ENCODE measurements at places on chromosomes 6 and 20. TPM values are rescaled to one million over a fixed set of nuclear protein-coding genes. Genes with fewer than 3 reads are reported as not detected.

DNA sequence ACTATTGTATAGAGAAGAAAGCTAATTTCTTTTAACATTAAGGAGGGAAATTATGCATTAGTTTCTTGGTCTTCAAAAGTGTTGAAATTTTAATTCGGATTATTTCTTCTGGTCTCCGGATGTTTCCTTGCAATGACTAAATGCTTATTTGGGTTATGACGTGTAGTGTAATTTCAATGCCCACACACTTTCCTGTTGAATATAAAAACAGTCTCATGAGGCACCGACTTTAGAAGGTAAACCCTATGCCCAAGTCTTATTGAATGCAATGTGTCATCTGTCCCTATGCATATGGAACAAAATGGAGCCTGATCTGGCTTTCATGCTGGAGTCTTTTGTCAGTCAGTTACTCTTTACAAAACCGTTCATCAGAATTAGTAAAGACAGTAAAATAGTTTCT is 17.7 kb downstream of the GJA1 start:
- no peak for DNase-seq

DNA sequence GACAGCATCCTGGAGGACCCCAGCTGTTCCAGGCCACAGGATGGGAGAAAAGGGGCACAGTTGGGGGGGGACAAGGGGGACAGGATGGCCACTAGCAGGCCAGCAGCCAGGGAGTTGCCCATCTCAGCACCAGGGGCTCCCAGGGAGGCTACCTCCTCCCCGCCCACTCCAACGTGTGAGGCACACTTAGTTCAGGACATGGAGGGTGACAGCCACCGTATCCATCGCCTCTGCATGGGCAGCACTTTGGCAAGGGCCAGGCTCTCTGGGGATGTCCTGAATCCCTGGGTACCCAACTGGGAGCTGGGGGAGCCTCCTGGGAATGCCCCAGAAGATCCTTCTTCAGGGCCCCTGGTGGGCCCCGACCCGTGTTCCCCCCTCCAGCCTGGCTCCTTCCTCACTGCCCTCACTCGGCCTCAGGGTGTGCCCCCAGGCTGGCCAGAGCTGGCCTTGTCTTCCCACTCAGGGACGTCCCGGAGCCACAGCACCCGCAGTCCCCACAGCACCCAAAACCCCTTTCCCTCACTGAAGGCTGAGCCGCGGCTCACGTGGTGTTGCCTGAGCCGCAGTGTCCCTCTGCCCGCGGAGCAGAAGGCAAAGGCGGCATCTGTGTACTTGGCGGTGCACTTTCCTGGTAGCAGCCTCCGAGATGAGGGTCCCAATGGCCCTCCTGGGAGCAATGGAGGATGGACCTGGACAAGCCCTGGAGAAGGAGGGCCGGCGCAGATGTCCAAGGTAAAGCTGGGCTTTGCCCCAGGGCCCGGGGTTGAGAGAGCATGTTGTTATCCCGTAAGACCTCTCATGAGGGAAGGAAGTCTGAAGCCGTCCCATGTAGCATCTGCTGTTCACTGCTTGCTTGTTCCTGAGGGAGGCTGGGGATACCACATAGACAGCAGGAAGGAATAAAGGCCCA is 30.7 kb downstream of the ZNF831 start:
- no peak for DNase-seq

DNA sequence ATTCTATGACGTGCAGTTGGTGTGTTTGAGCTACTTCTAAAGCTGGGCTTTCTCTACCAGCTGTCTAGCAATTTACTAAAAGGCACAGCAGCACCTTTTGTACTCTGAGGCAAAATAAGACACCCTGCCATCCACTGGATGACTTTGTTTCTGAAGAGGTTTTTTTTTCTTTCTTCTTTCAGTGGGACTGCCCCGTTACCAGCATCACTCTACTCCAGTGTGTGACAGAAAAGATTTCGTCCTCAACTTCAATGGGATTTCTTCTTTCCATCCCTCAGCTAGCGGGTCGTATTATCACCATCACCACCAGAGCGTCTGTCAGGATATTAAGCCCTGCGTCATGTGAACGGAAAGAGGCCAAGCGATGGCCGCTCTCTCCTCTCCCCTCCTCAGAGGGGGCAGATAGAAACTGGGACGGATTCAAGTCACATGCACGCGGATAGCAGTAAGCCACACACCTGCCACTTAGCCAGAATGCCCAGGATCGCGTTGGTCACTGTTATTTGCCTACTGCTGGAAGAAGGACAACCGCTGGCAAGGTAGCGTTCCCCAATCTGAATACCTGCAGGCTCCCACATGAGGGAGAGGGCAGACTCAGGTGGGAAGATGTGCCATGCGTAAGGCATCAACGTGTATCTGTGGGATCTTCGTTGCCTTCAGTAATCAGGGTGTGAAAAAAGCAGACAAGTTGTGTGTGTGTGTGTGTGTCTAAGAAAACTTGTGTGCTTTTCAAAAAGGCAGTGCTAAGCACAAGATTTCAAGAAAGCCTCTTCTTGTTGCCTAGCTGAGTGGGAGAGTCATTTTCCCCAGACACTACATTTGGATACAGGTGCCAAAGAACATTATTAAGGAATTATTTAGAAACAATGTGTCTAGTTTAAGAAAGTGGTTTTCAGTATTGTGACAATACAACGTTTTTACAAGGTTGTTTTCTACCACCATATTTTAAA is 5.4 kb downstream of the FOXF2 start:
- DNase-seq: peak; percentile 62

DNA sequence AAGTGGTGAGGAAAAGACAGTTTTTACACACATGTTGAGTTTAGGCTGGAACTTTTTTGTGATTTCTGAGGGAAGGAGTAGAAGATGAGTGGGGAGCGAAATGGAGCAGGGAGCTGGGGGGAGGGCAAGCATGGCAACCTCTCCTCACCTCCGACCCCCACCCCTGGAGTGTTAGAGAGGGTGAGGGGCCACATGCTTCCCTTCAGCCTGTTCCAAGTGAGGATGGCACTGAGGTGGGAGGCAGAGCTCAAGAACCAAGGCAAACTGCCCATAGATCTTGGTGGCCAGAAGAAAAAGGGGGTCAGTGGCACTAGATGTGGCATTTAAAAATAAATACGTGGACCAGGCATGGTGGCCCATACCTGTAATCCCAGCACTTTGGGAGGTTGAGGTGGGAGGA is 4.8 kb downstream of the TTBK1 start:
- no peak for DNase-seq

GRCh38 chr20:1894951-1895673 is at the start of gene SIRPA:
TSS of gene SIRPA (plus strand) at chr20:1895407. CDS start at chr20:1895448, 41 bp downstream.
- DNase-seq: peak; percentile 66

DNA sequence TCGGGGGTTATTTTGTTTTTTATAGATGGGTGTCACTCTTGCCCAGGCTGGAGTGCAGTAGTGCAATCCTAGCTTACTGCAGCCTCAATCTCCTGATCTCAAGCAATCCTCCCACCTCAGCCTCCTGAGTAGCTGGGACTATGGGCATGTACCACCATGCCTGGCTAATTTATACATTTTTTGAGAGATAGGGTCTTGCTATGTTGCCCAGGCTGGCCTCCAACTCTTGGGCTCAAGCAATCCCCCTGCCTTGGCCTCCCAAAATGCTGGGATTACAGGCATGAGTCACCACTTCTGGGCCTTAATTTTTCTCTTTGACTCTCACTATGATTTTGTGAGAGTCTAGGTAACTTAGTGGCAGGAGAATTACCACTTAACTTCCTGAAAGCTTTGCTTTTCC is 23.3 kb downstream of the AKAP12 start:
- no peak for DNase-seq

DNA sequence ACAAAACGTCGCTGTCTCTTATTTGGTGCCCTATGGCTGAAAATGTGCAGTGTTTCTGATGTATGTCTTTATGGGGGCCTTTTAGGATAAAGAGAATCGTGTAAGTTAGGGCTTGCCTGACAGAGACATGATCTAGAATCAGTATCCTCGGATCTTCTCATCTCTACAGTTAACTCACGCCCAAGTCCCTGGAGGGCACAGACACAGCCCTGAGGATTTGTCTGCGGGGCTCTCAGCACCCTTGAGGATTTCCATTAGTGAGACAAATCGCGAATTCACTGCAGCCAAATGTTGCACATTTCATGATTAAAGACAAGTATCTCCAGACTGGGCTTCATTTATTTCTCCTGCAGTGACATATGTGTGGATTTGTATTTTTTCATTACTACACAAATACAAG is 552.7 kb downstream of the C6orf118 start:
- no peak for DNase-seq

GRCh38 chr6:135329851-135330803 is 149.0 kb downstream of the MYB start:
- no peak for DNase-seq

DNA sequence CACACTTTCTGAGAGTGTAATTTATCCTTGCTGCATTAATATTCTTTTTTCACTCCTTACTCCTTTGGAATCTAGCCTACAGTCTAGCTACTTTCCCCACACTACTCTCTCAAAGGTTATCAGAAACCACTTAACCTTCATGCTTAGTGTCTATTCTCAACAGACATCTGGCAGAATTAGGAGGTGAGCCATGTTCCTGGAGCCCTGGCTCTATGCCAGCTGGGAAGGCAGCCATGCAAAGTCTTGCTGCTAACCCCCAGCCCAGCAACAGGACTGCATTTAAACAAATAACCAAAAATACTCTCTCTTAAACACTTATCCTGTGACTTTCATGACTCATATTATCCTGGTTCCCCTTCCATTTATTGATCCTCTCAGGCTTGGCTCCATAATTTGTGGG is 260.2 kb downstream of the BCKDHB start:
- DNase-seq: no peak

DNA sequence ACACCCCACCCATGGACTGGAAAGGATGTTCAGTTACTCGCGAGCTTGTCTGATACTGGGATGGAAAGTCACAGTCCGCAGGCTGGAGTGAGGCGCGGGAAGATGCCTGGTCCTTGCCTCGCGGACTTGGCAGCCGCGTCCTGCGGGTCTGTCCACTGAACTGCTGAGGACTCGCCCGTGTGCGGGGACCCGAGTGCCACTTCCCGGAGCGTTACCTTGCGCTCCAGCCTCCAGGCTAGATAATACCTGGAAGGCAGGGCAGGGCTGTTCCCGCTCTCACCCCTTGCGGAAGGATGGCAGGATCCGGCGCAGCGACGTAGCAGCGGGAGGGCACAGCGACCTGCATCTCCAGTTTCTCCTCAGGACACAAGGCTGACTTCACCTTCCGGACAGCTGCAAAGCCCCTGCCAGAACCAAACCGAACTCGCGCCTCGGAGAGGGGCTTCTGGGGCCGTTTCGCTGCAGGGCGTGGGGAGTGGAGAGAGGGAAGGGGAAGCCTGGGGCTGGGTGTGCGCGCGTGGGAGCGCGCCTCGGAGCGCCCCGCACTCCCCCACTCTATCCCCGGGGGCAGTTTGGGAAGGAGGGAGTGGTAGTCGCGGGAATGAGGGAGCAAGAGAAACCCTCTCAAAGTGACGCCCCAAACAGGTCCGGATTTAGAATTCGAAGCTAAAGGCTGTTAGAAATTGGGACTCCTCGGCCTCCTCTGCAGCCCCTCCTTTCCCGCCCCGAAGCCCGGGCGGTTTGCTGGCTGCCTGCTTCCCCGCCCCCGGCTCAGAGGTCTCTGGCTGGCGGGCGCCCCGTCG is at the start of gene KCNQ5:
KCNQ5 (plus strand) TSS at position 774 of the 803 bp plus-strand sequence.
- DNase-seq: peak; percentile 49

DNA sequence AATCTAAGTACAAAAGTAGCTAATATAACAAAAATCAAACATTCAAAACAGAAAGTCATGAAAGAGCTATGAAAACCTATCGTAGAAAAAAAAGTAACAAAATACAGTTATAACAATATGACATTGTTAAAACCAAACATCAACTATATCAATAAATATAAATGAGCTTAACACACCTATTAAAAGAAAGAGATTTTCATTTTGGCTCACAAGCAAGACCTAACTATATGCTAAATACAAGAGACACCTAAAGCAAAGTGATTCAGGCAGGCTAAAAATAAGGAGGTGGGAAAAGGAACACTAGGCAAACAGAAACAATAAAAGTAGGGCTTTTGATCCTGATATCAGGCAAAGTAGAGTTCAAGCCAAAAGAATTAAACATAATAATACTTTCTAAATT is 13.5 kb downstream of the ZNF322 start:
- no peak for DNase-seq

DNA sequence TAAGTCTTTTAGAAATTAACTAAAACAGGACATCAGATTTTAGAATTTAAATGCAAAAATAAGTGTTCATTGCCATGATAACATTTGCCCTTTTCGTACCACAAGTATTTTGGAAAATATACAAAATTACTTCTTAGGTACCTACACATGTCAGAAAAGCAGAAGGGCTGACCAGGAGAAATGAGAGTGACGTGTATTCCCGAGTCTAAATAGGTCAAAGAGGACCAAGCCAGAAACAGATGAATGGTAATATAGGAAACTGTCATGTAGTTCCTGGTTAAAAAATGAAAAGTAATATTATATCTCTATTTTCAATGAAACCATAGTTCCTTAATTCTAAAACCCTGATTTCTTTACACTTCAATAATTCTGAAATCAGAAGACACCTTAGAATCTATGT is 126.2 kb downstream of the IPCEF1 start:
- no peak for DNase-seq

- DNase-seq: peak; percentile 89
These were observed 2.6 kb upstream of the TFAP2C start for GRCh38 chr20:56626367-56627121.

- peak; percentile 70 for DNase-seq
These were observed 862 bp downstream of the UCKL1 start for GRCh38 chr20:63955281-63955826.

- DNase-seq: no peak
These were observed 115.5 kb upstream of the AFDN start for GRCh38 chr6:167711211-167711610.

- no peak for DNase-seq
These were observed 60.7 kb downstream of the EYA4 start for GRCh38 chr6:133301835-133302234.

The EEF1A2 gene
- total RNA-seq: 0.54 TPM

The NKAIN4 gene
- total RNA-seq: 9.7 TPM

The CAPN11 gene
- total RNA-seq: 0.40 TPM

The BANF2 gene
- total RNA-seq: not detected

The CPXM1 gene
- 76.3 TPM for total RNA-seq

The HLA-DPA1 gene
- 1.5 TPM for total RNA-seq

The CRISP3 gene
- total RNA-seq: not detected

The EFCAB8 gene
- not detected for total RNA-seq

The TEAD3 gene
- 9.7 TPM for total RNA-seq
